Suprapubic skin (tissue), 4 donors: ENCODE measurements at places on chromosomes 1 and 21.

DNA sequence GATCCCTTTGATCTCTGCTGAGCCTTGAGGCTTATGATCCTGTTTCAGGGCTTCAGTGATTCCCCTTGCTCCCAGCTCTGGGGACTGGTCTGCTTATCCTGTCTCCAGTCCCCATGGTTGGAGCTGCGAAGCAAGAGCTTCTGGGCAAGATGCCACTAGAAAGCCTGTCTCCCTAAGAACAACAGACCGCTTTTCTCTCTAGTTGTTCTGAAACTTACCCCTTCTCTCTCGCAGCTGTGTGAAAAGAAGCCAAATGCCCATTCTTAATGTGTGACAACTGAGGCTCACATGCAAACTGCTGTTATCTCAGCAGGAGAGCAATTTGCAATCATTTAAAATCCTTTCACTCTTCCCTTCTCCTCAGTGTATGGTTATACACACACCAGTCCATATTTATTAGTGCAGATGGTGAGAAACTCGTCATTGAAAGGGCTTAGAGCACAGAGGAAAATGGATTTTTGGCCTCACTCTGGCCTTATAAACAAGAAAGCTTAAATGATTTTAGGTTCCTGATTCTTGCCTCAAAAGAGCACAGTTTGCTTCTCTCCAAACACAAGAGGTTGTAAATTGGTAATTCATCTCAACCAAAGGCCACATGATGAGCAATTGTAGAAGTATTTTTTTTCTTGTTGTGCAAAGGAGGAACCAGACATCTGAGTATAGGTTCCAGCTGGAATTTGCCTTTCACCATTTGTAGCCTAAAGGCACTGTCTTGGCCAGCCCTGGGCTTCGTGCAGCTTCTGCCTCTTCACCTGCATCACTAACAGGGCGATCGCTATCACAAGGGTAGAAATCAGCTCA lies 179.2 kb upstream of the LMO4 start:
- no peak for DNase-seq

DNA sequence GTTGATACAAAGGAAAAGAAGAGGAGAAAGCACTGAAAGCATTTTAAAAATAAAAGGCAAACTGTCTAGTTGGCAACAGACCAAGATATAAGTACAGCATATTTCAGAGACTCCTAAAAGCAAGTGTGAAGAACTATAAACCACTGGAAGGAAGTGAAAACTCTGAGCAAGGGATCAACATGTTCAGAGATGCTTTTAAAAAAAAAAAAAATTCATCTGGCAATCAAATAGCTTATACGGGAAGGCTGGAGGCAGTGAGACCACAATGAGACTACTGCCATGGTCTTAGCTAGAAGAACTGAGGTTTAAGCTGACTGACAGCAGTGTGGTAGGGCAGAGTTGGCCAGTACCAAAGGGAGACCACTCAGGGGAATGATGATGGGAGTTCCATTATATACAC lies 124.3 kb downstream of the VAV3 start:
- DNase-seq: no peak

DNA sequence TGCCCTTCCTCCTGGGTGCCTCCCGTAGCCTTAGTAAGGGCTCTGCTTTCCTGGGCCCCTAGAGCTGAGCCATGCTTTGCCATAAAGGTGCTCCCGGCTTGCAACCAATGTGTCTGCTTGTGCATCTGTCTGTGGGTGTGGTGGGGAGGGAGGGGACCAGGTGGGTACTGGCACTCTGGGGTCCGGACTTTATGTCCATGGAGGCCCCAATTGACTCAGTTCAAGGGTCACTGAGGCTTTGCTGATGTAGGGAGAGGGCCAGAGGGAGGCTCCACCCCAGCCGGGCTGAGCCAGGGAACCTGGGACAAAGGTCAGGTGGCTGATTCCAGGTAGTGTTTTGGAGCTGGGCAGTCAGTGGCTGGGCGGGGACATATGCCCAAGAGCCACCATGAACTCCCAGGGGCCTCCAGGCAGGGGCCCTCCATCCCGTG lies 15.0 kb downstream of the TNFRSF25 start:
- DNase-seq: no peak

DNA sequence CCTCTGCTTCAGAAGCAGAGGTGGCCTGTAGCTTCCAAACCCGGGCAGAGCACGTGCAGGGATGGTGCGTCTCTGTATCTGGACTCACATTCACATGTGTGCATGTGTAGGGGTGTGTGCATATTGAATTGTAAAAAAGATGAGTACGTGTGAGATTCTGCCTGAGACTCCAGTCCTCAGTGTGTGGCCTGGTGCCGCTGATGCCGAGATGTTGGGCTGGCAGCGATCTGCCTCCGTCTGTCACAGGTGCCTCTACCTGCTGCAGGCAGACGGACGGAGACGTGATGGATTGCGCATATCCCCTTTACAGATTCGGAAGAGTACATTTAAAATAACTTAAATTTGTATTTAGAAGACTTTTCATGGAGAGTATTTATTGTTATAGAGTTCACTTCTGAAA lies 53.6 kb downstream of the ADARB1 start:
- no peak for DNase-seq

GRCh38 chr1:43864111-43865045 lies 69.2 kb upstream of the ARTN start:
- DNase-seq: no peak

DNA sequence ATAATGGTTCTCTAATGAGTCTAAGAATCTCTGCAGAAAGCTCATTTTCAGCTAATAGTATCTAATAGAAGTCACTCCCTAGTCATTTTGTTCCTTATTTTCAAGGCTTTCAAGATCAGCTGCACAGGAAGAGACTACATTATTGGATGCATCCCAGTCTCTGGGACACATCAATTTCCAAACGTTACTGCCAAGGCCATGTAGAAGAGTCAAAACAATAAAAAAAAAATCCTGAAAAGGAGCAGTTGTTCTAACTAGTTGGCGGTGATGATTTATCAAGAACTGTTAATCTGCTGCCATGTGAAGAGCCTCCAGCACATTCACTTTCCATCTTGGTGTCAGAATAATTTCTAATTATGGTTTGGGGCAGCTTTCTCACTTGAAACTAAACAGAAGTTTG lies 5.7 kb downstream of the DDAH1 start:
- no peak for DNase-seq

- DNase-seq: no peak
Observed at GRCh38 chr1:165829888-165830287, 2.5 kb downstream of the UCK2 start.

- DNase-seq: no peak
Observed at GRCh38 chr1:39614488-39614887, 25.0 kb downstream of the HEYL start.

DNA sequence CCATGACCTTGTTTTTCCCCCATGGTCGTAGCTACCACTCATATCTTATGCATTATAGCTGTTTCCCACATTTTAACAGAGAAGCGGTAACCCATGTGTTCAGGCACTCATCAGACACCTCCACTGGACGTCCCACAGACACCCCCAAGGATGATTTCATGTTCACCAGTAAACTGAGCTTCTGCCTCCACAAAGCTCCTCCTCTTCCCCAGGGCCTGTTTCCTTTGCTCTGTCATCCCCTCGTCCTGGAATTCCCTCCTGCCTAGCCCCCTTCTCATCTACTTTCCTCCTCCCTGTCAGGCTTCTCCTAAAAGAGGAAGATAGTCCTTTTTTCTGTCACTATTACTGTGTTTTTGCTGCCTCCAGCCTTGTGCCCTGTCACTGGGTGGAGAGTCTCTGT lies 111.2 kb downstream of the OMA1 start:
- DNase-seq: no peak

- DNase-seq: no peak
Observed at GRCh38 chr1:232110281-232111090, 483.9 kb downstream of the DISC1 start.

- no peak for DNase-seq
Observed at GRCh38 chr1:230781131-230781530, 33.9 kb downstream of the CAPN9 start.

- no peak for DNase-seq
Observed at GRCh38 chr1:245621589-245621988, 466.8 kb downstream of the KIF26B start.

DNA sequence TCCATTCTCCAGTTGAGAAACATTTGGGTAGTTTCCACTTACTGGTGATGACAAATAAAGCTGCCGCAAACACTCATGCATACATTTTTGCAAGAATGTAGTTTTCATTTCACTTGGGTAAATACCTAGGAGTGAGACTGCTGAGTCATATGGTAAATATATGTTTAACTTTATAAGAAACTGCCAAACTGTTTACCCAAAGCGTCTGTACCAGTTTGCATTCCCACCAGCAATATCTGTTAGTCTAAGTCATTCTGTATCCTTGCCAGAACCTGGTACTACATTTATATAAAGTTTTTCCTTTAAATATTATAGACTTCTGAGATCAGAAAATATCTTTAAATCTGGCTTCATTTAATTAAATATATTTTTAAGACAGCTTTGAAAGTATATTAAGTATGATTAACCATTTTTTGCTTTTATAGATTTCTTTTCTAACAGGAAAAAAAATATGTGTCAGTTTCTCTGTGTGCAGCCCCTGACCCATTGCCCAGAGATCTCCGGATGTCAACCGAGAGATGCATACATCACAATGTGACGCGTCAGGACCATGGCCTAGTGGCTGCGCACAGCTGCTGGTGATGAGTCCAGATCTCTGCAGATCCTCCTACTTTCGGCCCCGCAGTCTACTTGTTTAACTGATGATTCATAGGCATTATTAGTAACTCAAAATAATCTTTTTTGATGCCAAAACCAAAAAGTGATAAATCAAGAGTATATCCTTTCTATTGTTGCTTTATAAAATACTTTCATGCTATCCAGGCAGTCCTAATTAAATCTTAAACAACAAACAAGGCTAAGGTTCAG lies 227.1 kb upstream of the MAP1LC3C start:
- no peak for DNase-seq

DNA sequence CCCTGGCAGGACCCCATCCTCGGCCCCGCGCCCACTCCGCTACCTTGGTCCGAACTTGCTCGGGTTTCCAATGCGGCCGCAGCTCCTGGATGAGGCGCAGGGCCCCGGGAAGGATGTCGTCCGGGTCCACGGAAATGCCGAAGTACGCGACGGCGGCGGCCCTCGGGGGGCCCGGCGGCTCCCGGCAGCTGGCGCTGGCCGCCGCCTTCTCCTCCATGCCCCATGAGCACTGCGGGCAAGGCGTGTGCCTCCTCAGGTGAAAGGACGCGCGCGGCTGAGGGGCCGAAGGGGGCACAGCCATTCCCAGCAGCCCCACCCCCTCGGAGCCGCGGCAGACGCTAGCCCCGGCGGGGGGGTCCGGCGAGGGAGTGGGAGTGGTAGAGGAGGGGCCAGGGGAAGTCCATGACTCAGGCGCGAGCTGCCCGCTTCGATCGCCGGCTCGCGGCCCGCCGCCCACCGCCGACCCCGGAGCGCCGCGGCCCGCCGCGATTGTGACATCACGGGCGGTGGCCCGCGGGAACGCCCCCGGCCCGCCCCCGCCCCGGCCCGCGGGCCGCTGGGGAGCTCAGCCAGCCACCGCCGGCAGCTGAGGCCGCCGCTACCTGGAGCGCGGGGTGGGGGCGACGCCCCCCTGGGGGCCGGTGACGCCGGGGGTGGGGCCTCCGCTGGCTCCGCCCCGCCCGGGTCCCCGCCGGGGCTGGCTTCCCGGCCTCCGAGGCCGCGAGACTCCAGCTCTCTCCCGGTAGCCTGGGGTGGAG lies at the start of gene ETNK2:
TSS of gene ETNK2 (minus strand) at position 493 of the 758 bp plus-strand sequence. CDS start at position 301, 192 bp downstream.
- DNase-seq: no peak
